CD14-positive monocyte (primary cell): ENCODE measurements at places on chromosomes 6 and 20. TPM values are rescaled to one million over a fixed set of nuclear protein-coding genes. Genes with fewer than 3 reads are reported as not detected.
A peak's percentile ranks its signal among the peaks of the same experiment; 100 is the strongest.

- no peak for DNase-seq
Observed at GRCh38 chr6:1612299-1612973, 2.7 kb downstream of the FOXC1 start.

The CLPSL1 gene
- not detected in 2 replicates for polyA plus RNA-seq

The PTCRA gene
- polyA plus RNA-seq: 0.83 TPM

DNA sequence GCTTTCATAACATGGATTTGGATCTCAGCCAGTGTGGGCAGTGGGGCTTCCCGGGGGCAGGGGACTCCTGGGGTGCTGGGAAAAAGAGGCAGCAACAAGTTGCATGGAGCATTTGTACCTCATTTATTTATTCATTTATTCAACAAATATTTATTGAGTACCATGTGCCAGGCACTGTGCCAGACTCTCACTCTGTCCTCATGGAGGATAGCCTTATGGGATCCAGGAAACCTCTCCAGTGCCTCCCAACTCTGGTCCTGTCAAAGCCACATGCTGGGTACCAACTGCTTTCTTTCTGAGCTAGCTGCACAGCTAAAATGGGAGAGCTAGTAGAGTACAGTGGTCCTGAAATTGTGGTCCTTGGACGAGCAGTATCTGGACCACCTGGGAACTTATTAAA lies 87.8 kb upstream of the EPB41L1 start:
- DNase-seq: no peak

The CARMIL1 gene
- 0.24 and 0.49 TPM in 2 replicates for polyA plus RNA-seq

- DNase-seq: no peak
Observed at GRCh38 chr6:105573138-105573537, 170.3 kb upstream of the PREP start.

The ATP6V1G2 gene
- polyA plus RNA-seq: not detected

DNA sequence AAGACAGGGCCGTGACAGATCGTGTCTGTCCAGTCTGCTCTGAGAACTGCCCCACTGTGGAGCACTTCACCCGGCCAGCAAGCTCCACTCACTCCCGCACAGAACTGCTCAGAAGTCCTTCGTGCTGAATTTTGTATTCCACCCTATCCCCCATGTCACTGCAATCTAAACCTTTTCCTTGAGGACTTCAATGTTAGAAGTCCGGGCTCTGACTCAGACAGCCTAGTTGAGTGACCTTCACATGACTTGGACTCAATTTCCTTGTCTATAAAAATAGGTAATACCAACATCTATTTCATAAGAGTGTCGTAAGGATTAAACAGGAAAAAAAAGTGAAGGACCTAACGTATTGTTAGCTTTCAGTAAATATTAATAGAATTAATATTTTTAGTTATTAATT lies 161.6 kb downstream of the QRSL1 start:
- DNase-seq: no peak

GRCh38 chr6:85015396-85015990 lies 251.1 kb upstream of the TBX18 start:
- DNase-seq: no peak

DNA sequence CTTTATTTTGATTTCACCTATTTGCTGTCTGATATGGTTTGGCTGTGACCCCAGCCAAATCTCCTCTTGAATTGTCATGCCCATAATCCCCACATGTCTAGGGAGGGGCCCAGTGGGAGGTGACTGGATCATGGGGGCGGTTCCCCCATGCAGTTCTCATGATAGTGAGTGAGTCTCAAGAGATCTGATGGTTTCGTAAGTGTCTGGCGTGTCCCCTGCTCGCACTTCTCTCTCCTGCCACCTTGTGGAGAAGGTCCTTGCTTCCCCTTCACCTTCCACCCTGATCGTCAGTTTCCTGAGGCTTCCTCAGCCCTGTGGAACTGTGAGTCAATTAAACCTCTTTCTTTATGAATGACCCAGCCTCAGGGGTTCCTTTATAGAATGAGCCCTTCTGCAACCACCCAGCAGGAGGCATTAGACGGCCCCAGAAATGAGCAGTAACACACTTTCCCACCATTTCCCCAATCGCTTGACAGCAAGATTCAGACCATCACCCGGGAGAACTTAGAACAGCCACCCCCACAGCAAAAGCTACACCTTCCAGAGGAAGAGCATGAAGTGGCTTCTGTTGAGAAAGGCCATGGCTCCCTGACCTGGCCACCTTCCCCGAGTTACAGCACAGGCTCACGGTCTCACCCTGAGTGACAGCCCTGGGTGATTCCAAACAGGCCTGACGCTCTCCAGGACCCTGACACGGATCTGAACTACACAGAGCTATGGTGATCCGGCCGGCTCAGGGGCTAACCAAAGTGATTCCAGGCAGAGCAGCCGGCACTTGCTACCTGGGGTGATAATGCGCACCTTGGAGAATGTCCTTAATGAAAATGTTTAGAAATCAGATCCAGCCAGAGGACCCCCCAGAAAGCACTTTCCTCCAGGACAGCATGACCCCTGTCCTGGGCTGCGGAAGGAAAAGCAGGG lies 131.2 kb upstream of the CDH4 start:
- peak; percentile 46 for DNase-seq

- no peak for DNase-seq
Observed at GRCh38 chr20:50284811-50285375, 94.3 kb downstream of the CEBPB start.

GRCh38 chr6:43250992-43251373 lies 7.7 kb downstream of the TTBK1 start:
- DNase-seq: no peak

GRCh38 chr6:80339421-80339820 lies 232.9 kb downstream of the BCKDHB start:
- no peak for DNase-seq

DNA sequence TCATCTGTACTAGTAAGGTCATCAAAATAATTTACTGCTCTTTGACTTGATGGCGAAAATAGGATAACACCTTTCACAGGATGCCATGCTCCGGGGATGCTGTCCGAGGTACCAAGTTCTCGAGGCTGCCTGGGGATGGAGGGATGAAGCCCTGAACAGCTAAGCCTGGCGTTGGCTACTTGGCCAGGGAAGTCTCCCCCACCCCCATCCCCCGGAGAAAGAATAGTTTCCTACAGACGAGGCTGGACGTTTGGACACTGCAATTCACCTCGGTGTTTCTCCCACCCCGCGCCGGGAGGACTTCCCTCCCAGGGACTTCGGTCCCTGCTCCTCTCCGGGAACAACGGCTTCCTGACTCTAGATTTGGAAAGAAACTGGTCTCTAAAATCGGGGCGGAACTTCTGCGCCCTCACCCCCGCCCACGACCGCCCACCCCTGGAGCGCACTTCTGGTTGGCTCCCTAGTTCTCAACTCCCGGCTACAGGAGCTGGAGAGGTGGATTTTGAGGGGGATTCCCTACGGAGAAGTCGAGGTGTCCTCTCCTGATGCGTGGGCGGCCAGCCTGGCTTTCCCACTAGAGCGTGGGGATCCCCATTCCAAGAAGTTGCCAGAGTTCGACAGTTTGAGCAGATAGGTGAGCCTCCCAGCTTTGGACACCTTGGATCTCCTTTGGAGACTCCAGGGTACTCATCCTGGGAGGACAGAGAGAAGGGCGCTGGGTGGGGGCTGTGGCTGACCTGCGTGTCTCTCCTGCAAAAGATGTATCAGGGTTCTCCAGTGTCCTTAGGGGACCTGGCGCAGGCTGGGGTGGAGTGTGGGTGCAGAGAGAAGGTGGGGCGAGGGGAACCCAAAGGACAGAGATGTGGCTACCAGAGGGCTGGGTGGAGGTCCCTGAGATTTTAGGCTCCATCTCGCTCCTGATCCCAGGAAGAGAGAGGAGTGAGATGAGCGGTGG lies 1.1 kb downstream of the PCSK2 start:
- no peak for DNase-seq

The TTK gene
- not detected for polyA plus RNA-seq

The BFSP1 gene
- not detected in 2 replicates for polyA plus RNA-seq

GRCh38 chr6:137698636-137699030 lies 168.4 kb upstream of the TNFAIP3 start:
- DNase-seq: peak; percentile 77

DNA sequence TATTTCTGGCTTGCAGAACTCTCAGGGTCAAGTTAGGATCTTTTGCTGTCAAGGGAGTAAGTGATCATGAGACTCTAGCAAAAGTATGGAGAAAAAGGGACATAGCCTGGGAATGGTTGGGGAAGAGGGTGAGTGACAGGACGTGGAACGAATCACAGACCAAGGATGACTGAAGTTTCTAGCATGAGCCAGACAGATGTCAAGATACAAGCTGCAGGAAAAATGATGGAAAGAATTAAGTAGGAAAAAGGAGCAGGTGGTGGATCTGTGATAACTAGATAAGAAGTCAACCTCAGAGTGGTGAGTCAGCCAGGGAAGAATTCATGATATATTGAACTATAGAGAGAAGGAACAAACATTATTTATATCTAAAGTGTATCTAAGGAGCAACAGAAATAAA lies 159.8 kb upstream of the SYNDIG1 start:
- no peak for DNase-seq

DNA sequence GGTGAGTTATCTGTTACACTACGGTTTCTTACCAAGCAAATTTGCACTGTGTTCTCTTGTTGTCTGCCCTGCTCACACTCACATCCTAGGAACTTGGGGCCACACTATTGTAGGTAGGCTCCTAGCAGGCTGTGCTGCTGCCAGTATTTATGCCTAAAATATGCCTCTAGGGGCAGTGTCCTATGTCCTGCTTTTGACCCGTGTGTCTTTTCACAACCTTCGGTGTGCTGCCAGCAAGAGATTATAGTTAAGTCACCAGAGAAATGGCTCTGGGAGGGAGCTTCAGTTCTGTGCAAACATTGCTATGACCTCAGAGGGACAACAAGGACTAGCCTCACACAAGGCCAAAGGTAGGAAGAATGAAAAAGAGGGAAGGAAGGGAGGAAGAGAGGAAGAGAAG lies 8.9 kb upstream of the TAAR5 start:
- peak; percentile 6 for DNase-seq

The CYP39A1 gene
- polyA plus RNA-seq: not detected

GRCh38 chr6:150203871-150204545 lies 61.2 kb downstream of the PPP1R14C start:
- no peak for DNase-seq

GRCh38 chr20:32560989-32561830 lies 23.9 kb downstream of the NOL4L start:
- no peak for DNase-seq

GRCh38 chr6:81762132-81762531 lies 9.7 kb upstream of the TENT5A start:
- no peak for DNase-seq

GRCh38 chr20:40225596-40225995 lies 463.4 kb downstream of the MAFB start:
- DNase-seq: no peak

The SLC13A3 gene
- 0.04 and 0.05 TPM in 2 replicates for polyA plus RNA-seq

The PRPH2 gene
- not detected for polyA plus RNA-seq

DNA sequence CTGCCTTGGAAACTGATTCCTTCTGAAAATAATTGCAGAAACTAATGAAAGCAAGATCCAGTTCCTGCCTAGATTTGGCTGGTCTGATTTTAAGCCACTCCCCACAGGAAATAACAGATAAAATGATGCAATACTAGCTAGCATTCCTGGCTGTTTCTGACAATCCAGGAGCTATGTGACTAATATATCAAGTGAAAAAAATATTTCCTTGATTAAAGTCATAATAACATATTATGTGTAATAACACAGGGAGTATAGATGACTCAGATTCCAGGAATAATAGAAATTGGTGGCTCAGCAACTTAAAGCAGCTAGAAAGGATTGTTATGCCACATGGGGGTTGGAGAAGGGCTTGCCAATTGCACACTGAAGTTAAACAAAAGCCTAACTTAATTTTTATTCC lies 182.7 kb upstream of the SALL4 start:
- no peak for DNase-seq

DNA sequence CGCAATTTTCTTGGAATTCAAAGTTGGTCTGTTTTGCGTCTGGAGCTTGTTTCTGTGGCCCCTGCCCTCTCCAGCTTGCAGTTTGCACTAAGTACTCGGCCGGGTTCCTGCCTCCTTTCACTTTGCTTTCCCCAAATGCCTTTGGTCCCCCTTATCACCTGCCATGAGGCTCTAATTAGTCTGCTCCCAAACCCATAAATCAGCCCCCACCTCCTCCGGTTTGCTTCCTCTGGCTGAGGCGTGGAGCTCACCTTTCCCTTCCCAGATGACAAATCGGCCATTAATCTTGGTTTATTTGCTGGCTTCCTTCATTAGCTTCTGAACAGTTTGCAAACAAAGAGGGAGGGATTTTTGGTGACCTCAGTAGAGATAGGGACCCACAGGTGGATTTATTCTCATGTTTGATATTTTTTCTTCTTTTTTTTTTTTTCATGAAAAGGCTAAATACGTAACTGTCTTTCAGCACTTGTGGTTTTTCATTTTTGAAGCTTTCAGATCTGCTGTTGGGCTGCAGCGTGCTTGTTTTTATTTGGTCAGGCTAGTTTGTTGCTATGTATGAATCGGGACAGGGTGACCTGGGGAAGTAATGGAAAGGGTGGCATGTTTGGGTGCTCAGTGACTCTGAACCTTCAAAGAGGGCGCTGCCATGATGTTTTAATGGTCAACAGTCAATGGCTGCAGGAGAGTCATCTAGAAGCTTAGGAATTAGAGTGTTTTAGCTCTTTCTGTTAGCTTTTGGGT lies 121.7 kb upstream of the JAG1 start:
- no peak for DNase-seq

The FITM2 gene
- polyA plus RNA-seq: 0.32 TPM

The RNF144B gene
- polyA plus RNA-seq: 17.1 and 31.0 TPM in 2 replicates

DNA sequence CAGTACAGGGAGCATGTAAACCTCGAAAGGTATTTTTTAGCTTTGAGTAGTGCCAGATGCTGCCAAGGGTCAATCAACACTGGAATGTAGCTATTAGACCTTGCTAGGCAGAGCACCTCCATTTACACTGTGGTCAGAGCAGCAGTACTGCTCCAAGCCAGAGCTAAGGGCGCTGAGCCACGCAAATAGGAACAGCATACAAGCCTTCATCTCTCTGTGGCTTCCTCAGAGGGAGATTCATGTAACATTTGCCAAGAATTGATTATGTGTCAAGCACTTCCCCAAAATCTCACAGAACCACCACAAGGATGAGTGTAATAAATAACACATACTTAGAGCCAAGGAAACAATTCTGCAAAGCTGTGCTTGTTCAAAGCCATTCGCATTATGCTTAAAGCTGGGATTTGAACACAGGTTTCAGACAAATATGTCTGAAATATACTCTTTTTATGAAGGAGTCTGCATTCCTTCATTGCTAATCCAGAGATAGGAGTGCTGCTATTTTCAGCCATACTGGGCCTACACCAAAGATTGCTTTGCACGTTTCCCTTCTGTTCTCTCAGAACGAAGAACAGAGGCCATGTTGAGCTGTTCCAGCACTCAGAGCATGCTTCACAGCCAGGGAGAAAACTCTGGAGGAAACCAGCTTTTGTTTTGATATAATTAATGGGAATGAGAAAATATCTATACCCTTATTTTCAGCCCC lies 97.7 kb downstream of the SLC16A10 start:
- DNase-seq: no peak

DNA sequence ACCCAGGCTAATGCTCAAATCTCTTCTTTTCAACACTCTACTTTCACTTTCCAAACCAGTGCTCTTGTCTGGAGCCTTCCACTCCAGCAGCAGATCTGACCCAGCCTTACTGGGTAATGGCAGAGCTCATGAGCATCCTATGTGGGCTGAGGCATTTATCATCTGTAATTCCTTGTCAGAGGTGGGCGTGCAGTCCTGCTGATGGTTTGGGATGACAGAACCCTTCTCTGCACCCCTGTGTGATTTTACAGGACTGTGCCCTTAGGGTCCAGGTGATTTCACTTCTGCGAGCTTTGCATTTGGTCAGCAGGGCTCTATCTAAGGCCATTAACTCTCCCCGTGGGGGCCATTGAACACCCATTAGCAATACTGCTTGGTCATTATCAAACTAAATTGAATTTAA lies 55.4 kb downstream of the LAMA4 start:
- no peak for DNase-seq
